SW480 (cell line): ENCODE measurements at places on chromosomes 16 and 17.

DNA sequence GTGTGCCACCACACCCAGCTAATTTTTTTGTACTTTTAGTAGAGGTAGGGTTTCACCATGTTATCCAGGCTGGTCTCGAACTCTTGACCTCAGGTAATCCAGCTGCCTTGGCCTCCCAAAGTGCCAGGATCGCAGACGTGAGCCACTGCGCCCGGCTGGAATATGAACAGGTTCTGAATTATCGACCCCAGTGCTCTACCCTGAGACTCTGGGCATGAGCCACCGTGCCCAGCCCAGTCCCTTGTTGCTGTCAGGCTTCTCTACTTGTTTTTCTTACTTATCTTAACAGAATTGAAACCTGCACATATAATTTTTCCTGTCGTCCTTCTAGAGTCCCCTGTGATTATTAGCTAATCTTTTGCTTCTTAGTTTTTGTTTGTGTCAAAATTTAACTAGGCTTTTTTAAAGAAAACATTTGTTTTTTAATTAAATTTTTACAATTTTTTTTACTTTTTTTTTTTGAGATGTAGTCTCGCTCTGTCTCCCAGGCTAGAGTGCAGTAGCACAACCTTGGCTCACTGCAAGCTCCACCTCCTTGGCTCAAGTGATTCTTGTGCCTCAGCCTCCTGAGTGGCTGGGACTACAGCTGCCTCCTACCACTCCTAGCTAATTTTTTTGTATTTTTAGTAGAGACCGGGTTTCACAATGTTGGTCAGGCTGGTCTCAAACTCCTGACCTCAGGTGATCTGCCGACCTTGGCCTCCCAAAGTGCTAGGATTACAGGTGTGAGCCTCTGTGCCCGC is 66.7 kb downstream of the AP2B1 start:
- no peak for DNase-seq

GRCh38 chr17:55663400-55663799 is 59.3 kb downstream of the TMEM100 start:
- no peak for DNase-seq

- DNase-seq: peak; percentile 81
These were observed 225.2 kb downstream of the HAPSTR1 start for GRCh38 chr16:9316615-9317014.

- no peak for DNase-seq
These were observed 456 bp downstream of the SMURF2 start for GRCh38 chr17:64661726-64661975.

GRCh38 chr17:82748756-82749155 is 3.1 kb upstream of the TBCD start:
- no peak for DNase-seq

- no peak for DNase-seq
These were observed 222.6 kb upstream of the FOXF1 start for GRCh38 chr16:86287664-86288201.
